Activated naive CD4-positive, alpha-beta T cell treated with anti-CD3 and anti-CD28 coated beads, Interleukin-2, amount 50 U/mL, for 16 hours (primary cell): ENCODE measurements at places on chromosomes 11 and 22.

DNA sequence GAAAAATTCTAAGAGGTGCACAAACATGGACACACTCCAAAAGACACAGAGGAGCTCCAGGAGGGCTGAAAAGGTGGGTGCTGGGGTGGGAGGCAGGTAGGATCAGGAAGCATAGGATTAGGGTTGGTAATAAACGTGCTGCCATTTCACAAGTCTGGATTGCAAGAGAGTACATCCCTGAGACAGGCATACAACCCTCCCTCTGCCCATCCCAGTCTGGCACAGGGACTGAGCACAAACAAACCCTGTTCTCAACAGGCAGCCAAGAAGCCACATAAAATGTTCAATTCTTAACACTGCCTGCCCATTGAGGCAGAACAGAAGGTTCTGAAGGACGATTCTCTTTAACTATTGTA is 18.5 kb downstream of the SLC35F2 start:
- DNase-seq: no peak

GRCh38 chr22:21069375-21069774 is 23.6 kb downstream of the LRRC74B start:
- DNase-seq: no peak

DNA sequence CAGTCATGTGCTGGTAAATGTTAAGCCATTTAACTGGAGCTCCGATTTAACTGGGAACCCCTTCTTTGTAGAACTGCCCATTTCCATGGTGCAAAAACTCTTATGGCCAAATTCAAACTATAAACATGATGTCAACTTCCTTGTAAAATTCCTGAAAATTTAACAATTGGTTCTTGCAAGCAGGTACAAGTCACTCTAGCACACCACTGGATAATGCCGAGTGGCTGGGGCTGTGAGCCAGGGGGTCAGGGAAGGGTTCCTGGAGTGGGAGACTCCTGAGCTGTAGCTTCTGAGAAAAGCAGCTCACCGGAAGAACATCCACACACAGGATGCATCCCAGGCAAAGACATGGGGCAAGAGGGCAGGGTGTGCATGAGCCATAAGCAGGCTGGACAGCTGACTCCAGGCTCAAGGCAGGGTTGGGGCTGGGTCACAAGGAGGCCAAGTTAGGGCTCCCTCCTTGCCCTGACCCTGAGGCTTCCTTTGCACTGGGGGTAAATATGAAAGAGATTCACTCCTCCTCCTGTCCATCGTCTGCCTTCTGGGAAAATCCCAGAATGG is 18.2 kb downstream of the P2RY2 start:
- DNase-seq: no peak

DNA sequence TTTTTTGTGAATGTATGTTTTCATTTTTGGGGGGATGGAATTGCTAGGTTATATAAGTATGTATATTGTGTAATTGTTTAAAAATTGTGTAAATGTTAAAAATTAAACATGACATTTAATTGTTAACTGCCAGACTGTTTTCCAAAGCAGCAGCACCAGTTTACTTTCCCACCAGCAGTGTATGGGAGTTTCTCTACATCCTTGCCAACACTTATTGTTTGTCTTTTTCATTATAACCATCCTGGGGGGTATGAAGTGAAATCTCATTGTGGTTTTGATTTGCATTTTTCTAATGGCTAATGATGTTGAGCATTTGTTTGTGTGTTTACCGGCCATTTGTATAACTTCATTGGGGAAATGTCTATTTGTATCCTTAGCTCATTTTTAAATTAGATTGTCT is 31.7 kb upstream of the RRAS2 start:
- DNase-seq: no peak

DNA sequence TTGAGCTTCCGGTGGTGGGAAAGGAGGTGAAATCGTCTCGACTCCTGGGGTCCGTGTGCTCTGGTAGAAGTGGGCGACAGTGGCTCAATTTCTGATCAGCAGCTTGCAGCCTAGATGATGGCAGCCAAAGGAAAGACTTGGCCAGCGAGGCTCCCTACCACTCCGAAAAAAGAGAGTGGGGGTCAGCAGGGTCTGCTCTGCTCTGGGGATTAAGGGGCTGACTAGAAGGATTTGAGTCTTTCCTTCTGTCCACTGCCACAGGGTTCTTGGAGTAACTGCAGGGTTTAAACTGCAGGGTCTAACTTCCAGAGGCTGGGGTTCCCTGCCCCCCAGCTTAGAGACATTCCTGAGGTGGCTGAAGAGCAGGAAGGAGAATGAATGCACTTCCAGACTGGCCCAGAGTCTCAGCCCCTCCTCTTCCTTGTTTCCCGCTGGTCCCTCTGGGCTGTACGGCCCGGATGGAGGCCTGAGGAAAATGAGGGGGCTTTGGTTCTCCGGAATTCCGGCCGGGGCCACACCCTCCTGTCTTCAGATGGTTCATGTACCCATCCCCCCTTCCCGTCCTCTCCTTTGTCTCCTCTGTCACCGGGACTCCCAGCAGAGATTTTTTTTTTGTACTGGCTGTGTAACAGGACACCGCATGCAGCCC is 907 bp downstream of the SERPINH1 start:
- DNase-seq: no peak

GRCh38 chr22:20204806-20205205 is 54.0 kb upstream of the CCDC188 start:
- DNase-seq: no peak

DNA sequence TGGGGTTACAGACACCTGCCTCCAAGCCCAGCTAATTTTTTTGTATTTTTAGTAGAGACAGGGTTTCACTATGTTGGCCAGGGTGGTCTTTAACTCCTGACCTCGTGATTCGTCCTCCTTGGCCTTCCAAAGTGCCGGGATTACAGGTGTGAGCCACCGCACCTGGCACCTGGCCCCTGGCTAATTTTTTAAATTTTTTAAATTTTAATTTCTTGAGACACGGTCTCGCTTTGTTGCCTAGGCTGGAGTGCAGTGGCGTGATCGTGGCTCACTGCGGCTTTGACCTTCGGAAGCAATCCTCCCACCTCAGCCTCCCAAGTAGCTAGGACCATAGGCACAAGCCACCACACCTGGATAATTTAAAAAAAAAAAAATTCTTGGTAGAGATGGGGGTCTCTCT is 14.6 kb downstream of the PPP6R2 start:
- no peak for DNase-seq

DNA sequence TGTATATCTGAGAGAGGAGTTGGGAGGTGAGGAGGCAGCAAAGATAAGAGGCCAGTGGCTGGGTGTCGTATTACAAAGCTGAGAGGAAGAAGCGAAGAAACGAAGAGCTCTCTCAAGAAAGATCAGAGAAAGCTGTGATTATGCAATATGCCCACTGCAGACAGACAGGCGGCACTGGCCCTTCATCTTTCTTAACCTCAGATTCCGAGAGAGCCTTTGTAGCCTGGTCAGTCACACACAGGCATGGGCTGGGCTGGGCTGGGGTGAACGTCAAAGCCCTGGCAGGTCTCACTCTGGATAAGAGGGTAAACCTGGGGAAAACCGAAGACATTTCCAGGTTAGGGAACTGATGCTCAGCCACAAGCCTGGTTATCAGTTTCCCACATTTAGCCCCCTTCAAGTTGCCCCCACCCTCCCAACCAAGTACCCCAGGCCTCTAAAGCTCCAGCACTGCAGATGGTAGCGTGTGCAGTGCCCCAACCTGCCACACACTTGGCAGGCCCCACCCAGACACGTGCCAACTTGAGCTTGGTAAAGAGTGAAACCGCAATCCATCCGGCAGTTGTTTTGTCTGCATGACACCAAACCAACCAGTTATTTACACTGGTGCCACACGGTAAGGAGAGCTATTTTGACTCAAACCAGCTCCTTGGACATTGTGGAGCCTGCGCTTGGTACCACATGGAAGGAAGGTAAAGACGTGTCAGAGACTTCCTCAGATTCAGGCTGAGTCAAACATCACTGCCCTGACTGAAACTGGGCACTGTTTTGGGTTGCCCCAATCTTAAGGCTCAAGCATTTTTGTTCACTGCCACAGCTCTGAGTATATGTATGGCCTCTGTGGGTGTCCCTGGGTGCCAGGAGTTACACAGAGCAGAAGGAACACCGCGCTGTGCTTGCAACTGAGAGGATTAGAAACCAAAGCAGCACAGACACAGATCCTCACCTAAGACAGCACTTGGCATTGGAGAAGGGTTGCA is 135.9 kb downstream of the FDX1 start:
- no peak for DNase-seq

DNA sequence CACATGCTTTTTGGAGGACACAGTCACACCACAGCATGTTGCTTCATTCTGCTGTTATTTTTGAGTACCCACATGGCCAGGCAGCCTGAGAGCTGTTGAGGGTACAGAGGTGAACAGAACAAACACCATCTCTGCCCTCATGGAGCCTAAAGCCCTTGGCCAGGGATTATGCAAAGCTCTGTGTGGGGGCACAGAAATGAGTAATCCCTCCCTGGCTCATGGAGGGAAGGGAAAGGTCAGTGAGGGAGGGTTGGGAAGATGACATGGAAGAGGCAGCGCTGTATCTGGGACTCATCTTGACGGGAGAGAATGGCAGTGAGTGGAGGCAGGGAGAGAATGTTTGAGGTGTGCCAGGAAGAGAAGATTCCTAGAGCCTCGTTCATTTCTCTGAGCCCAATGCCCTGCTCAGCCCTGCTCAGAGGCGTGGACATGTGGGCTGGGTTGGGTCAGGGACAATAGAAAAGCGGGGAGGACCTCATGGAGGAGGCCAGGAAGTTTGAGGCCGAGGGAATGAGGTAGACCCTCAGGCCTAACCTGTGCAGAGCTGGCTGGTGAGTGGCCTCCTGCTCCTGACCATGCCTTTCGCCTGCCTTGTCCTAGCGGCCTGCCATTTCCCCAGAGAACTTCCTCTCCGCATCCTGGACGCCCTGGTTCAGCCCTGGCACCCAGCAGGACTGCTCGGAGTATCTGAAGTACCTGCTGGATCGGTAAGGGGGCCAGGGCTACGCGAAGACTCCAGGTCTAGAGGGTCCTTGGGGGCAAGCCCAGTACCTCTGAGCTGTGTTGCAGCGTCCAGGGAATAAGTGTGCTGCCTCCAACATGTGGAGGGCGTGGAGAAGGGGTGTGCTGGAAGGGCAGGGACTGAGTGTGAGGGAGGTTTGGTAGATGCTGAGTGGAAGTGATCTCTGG is 19.8 kb downstream of the USP35 start:
- DNase-seq: no peak
